ENCODE measurements at places on chromosomes 3 and 15. TPM values are rescaled to one million over a fixed set of nuclear protein-coding genes. Genes with fewer than 3 reads are reported as not detected.
A peak's percentile ranks its signal among the peaks of the same experiment; 100 is the strongest.

Gene DNAH12
- 0.17 TPM for total RNA-seq

Gene TMEM45A
- total RNA-seq, result 1.9 TPM

Gene TRIM42
- total RNA-seq, result not detected

Gene KNL1
- total RNA-seq, result 8.0 TPM

Gene ECE2
- total RNA-seq, result 0.20 TPM

Gene CHST14
- 2.5 TPM for total RNA-seq

DNA sequence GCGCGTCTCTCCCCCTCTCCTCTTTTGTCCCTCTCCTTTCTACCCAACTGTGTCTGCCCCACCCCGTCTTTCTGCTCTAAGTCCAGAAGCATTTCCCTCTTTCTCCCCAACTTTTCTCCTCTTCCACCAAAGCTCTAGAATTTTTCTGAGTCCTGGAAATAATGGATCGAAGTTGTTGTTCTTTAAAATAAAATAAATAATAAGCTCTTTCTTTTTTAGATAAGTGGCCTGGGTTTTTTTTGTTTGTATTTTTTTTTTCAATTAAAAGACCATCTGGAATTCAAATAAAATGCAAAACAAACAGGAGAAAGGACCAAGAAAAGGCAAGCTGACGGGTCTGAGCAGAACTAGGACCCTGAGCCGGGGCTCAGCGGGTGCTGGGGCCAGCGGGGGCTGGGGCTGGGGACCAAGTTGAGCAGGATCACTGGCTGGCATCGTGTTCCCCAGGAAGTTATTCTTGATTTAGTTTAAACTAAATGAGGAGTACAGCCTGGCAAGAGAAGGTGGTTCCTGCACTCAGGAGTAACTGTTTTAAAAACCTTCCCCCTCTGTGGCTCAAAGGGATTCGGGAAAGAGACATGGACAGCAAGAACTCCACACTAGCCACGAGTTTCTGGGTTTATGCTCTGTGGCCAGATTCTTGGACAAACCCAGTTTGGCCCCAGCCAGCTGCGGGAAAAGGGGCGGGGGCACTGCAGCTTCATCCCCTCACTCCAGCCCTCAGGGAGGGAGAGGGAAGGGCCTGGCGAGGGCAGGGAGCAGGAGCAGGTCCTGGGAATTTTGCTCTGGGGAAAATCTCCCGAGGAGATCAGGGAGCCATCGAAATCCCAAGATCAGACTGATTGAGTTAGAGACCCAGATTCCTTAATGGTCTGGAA lies 8.4 kb downstream of the GATA2 start:
- no peak for DNase-seq

DNA sequence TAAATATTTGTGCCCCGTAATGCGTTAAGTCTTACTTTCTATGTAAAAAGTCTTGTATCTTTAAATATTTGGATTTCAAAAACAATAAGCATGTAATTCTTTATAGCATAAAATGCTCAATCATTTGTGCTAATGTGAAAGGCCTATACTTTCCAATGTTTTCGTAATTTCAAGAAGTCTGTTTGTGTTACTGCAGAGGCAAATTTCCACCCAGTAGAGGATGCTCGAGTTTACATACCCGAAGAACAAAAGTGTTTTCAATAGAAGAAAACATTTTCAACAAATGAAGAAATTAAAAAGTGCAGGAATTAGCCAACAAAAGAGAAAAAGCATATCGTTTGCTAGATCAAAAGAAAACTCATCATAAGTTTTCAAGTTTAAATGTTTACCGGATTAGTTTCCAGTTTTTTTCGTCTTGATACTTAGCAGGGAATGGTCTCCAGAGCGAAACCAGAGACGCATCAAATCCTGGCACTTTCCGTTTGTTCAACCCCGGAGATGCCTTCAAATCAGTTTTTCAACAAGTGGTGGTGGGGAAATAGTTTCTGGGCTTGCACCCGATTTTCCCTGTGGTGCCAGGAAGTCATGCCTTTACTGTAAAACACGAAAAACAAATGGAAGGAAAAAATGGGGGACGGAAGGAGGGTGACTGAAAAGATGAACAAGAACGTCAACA lies 1.0 kb downstream of the CGGBP1 start:
- no peak for DNase-seq

DNA sequence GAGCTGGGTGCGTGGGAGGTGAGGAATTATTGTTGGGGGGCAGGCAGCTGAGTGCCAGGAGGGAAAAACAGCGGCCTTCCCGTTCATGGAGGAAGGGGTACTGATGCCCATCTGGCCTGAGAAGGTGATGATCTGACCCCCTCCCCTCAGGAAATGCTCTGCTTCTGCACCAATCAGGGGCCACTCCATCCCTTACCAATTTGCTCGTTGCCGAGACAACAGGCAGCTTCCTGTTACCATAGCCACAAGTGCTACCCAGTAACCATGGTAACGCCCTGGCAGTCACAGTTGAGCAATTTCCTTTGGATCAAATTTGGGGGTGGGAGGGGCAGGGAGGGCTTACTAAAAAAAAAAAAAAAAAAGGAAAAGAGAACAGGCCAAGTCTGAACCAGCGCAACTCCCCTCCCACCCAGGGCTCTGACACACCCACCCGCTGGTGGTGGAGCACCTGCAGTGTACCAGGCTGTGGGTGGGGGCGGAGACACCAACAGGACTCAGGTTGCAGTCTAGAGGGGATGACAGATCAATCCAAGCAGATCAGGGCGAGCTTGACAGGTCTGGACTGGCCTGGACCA lies 13.7 kb downstream of the CELF6 start:
- no peak for DNase-seq

DNA sequence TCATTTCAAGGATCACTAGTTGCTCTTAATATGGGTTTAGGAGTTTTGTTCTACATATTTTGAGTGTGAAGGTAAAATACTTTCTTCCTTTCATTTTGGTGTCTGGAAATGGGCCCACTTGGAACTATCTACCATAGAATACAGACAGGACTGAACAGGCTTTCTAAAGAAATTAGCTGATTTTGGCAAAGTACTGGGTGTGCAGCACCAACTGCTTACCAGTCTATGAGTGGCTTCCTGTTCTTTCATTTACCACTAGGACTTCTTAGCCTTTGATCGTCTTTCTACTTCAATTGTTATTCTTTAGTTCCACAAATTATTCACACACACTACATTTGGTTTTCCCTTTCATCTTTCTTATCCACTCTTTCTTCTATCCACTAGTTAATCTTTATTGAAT lies 1196.3 kb downstream of the ROBO1 start:
- DNase-seq, result no peak

DNA sequence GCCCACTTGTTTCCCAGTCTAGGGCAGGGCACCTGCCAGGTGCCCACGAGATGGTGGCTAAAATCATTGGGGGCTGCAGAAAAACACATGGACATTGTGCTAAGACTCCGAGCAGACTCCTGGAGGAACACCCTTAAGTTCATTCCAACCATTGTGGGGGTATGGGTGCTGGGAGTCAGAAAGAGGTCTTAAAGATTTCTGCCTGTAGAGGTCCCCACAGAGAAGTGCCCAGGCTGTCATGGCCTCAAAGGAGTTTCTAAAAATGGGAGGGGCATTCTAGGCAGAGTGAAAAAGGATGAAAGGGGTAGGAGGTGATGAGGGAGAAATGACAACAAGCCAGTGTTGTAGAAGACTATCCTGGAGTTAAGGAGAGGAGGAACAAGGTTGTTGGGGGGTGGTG lies 17.1 kb downstream of the RBP1 start:
- DNase-seq, result no peak

DNA sequence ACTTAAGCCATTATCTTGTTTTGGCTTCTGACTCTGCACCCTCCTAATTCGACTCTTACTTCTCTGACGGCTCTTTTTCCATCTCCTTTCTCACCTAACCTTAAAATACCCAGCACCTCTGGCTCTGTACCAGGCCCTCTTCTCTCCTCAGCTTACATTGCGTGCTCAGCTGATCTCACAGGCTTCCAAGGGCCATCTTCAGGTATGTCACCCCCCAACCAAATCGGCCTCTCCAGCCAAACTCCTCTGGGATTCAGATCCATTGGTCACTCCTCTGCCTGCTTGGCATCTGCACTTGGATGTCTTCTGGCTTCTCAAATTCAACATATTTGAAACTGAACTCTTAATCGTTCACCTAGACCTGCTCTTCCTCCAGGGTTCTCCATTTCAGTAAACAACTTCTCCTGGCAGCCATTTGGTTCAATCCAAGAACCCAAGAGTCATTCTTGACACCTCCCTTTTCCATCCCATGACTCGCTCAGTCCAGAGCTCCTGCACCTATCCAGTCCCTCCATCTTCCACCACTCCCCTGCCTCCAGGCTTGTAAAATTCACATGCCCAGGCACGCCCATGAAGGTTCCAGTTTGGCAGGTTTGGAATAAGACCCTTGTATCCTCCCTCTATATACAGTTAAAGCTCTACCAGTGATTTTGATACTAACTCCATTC lies 35.2 kb upstream of the SLC41A3 start:
- peak; percentile 26 for DNase-seq

DNA sequence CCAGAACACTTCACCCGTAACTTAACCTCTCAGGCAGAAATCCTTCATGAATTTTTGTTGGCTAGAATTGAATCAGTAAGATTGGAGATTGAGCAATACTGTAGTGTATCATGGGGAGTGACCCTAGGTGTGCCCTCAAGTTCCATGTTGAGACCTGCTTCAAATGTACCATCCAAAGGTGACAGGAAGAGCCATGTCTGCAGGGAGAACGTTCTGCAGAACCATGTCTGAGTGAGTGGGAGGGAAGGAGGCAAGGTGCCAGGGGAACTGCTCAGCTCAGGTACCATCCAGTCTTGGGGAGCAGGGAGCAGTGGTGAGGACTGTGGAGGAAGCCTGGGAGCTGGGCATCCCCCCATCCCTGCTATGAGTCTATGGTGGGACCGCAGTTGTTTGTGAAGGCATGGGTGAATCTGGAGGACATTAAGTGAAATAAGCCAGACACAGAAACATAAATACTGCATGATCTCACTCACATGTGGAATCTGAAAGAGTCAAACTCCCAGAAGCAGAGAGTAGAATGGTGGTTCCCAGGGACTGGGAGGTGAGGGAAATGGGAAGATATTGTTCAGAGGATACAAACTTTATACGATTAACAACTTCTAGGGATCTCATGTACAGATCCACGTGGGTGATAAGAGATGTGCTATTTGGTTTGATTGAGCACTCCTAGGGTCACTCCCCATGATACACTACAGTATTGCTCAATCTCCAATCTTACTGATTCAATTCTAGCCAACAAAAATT lies 23.3 kb downstream of the CFAP161 start:
- DNase-seq, result no peak

- DNase-seq, result no peak
Measured at GRCh38 chr3:55521064-55521737, 34.1 kb upstream of the WNT5A start.

DNA sequence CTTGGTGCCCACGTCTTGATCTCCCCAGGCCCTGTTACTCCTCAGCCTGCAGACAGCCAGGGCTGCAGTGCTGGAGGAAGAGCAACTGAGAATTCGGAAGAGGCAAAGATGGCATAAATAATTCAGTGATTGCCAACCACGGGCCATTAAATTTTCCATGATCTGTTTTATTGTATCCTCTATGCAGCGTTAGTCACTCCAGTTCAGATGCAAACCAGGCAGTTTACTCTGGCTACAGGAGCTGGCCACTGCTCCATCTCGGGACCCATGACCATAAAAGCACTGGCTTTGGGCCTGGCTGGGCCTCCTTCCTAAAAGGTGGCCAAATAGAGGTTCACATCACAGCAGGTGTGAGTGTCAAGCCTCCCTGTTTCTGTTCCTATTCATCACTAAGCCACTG lies 137.6 kb upstream of the TLE3 start:
- DNase-seq, result peak; percentile 42

DNA sequence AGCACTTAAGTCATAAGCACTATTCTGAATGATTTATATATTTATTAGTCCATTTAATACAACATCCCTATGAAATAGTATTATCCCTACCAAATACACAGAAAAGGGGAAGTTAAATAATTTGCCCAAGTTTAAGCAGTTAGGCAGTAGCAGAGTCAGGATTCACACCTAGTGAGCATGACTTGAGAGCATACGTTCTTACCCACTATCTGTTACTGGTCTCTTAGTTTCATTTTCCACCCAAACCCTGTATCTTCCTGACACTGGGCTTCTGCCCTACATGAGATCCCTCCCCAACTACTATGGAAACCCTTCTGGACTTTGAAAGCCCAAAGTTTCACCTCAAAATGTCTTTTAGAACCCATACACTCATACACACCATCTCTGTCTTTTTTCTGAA lies 4.4 kb upstream of the ATOSA start:
- no peak for DNase-seq

DNA sequence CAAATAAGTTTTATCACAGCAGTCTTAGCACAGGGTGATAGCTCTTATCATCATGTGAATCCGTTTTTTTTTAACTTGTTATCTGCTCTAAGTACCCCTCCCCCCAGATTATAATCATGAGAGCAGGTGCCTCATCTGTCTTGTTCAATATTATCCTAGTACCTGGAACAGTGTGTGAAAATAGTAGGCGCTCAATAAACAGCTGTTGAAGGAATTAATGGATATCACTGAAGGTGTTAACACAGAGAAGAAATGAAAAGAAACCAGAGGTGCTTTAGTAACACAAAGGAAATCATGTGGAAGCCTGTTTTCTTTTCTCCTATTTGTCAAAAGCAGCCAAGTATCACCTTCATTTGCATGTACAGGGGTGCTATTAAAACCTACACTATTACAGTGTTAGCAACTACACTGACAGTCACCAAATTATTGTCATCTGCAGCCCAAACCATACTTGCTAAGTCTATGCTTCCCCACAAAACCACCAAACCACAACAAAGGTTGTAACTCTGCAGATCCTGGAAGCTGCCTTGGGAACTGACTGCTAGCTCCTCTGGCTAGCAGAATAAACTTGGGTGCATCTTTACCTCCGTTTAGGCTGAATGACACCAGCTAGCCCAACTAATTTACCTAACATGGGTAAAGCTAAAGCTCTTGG lies 2.9 kb downstream of the XPC start:
- no peak for DNase-seq

GRCh38 chr15:66885281-66885915 lies 180.0 kb upstream of the SMAD3 start:
- no peak for DNase-seq

DNA sequence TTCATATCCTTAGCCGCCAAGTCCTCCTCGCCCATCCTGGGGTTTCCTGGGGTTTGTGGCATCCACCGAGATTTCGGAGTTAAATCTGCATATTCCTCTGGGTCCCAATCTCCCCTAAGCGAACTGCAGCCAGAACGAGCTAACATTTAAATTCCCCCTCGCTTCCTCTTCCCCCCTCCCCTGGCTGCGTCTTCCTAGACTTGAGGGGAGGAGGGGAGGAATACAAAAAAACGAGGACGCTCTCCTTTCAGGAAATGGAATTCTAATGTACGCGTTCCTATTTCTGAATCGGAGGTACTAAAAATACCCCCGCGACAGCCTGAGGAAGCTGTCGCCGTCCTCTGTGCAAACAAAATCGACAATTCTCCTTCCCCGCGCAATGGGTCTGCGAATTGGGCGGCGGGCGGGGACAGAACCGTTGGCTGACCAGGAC lies 5.6 kb downstream of the FEZF2 start:
- DNase-seq, result no peak

GRCh38 chr3:30260762-30261161 lies 345.6 kb upstream of the TGFBR2 start:
- DNase-seq, result no peak

- DNase-seq, result no peak
Measured at GRCh38 chr15:84590406-84590805, 10.4 kb upstream of the ZSCAN2 start.

GRCh38 chr15:98286831-98287230 lies 326.3 kb downstream of the ARRDC4 start:
- DNase-seq, result no peak

GRCh38 chr3:174767853-174768382 lies 91.2 kb upstream of the NAALADL2 start:
- no peak for DNase-seq

- no peak for DNase-seq
Measured at GRCh38 chr15:74203914-74204431, 1.4 kb upstream of the STRA6 start.
